Chondrocyte (in vitro differentiated cells): ENCODE measurements at places on chromosomes 4 and X. TPM values are rescaled to one million over a fixed set of nuclear protein-coding genes. Genes with fewer than 3 reads are reported as not detected.
A peak's percentile ranks its signal among the peaks of the same experiment; 100 is the strongest.

Gene FREM3
- total RNA-seq: not detected in 3 replicates

Gene TMEM144
- total RNA-seq: 2.6 to 4.1 TPM (median 3.0 TPM) in 3 replicates

Gene PNMA6F
- total RNA-seq: not detected in 3 replicates

GRCh38 chr4:108140328-108140727 is 28.4 kb downstream of the LEF1 start:
- no peak overlapping the region for H3K4me3 ChIP-seq
- H3K4me1 ChIP-seq: peaks cover 15% of the 10 kb centered on the region
- no peaks in the 10 kb centered on the region for H3K36me3 ChIP-seq
- H3K27me3 ChIP-seq: no peaks in the 10 kb centered on the region

Gene CTSO
- 7.2 to 13.9 TPM (median 7.5 TPM) in 3 replicates for total RNA-seq

DNA sequence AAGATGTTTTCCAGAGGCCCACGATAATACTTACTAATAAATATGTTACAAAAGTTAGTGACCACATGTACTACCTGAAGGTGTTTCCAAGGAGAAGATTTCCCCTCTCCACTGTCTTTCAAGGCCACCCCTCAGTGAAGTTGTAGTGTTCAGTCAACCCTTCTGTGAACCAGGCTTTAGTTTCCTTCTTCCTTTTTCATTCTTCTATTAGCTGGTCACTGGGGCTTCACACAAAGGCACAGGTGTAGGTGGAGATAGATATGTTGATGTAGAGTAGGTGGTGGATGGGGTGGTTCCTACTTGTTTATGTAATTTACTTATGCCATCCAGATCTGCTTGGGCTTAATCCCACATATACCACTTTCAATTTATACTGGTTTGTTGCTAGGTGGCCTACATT is 43.3 kb upstream of the ADAM29 start:
- no peaks in the 10 kb centered on the region for H3K27me3 ChIP-seq
- peaks cover 3% of the 10 kb centered on the region for H3K4me1 ChIP-seq
- H3K36me3 ChIP-seq: no peaks in the 10 kb centered on the region
- no peak overlapping the region for H3K27ac ChIP-seq

Gene AFF2
- 11.8 to 22.4 TPM (median 21.6 TPM) in 3 replicates for total RNA-seq

- peaks cover 40% of the 10 kb centered on the region for H3K27me3 ChIP-seq
- no peak overlapping the region for H3K27ac ChIP-seq
- DNase-seq: no peak
- peaks cover 3% of the 10 kb centered on the region for H3K36me3 ChIP-seq
- H3K4me3 ChIP-seq: no peak overlapping the region
Measured at GRCh38 chr4:37896206-37896860, 5.4 kb downstream of the TBC1D1 start.

DNA sequence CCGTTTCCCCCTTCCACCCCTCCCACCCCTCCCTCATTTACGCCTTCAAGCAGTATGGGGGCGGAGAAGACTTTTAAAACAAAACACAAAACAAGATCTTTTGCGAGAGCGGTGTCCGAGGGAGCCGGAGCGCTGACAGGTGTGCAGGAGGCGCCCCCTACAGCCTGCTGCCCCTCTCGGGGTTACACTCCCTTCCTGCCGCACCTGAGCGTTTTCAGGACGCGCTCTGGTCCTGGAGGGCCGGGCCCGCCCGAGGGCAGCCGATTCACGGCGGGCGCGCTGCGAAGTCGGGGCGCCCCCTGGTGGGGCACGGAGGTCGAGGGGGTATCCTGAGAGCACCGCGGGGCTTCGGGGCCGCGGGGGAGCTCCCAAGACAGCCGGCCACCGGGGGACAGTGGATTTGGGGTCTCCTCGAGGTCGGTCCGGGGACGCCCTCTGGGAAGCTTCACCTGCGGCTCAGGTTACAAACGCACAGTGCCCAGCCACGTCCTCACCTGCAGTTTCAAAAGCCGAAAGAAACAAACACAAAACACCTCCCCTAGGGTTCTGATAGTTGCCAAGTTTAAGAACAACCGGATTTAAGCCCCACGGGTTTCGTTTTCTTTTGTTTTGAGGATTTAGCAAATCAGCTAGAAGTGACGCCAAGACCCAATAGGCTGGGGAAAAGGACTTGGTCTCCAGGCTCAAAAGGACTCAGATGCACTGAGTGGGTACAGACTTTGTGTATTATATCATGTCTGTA is 8.0 kb upstream of the NEUROG2 start:
- peak overlapping the region; percentile 50 for H3K4me3 ChIP-seq
- peaks cover 9% of the 10 kb centered on the region for H3K36me3 ChIP-seq
- peaks cover 15% of the 10 kb centered on the region for H3K4me1 ChIP-seq
- peaks cover 70% of the 10 kb centered on the region for H3K27me3 ChIP-seq
- DNase-seq: no peak

Gene MAGEB2
- total RNA-seq: not detected in 3 replicates

Gene HTN1
- total RNA-seq: not detected in 3 replicates

GRCh38 chr4:105088110-105088879 is 58.4 kb upstream of the TET2 start:
- DNase-seq: no peak
- H3K36me3 ChIP-seq: no peaks in the 10 kb centered on the region
- H3K27ac ChIP-seq: no peak overlapping the region
- H3K4me3 ChIP-seq: no peak overlapping the region

Gene SLC49A3
- 0.85 to 1.3 TPM (median 0.89 TPM) in 3 replicates for total RNA-seq

DNA sequence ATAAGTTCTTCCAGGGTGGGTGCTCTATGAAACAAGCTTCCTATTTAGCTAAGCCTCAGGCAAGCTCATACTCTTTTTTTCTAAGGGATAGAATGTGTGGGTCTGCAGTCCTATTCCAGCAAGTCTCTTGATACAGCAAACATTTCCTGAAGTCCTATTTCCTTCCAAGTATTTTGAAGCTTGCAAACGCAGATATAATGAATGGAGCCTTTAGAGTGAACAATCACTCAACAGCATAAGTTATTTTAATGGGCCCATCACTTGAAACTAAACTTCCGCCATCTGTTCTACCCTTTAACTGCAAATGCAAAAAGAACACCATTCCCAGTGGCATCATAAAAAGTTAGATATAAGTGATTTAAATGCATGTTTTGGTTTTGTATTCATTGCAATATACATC is 108.3 kb upstream of the TAPT1 start:
- no peaks in the 10 kb centered on the region for H3K36me3 ChIP-seq
- H3K27ac ChIP-seq: no peak overlapping the region
- peaks cover 7% of the 10 kb centered on the region for H3K4me1 ChIP-seq
- no peak overlapping the region for H3K4me3 ChIP-seq
- no peak for DNase-seq

Gene H2AZ1
- 157 to 209 TPM (median 198 TPM) in 3 replicates for total RNA-seq

Gene CDKL2
- total RNA-seq: 2.1 to 4.2 TPM (median 2.7 TPM) in 3 replicates

- H3K4me3 ChIP-seq: peak within 1 kb of the TSS; percentile 76
- DNase-seq: peak; percentile 72
- H3K4me1 ChIP-seq: peaks cover 20% of the 10 kb centered on the region
- peaks cover 32% of the 10 kb centered on the region for H3K27me3 ChIP-seq
- H3K36me3 ChIP-seq: no peaks in the 10 kb centered on the region
- peak within 1 kb of the TSS; percentile 53 for H3K27ac ChIP-seq
Measured at GRCh38 chr4:74038425-74039314, at the start of gene CXCL3. TSS of gene CXCL3 (minus strand) at chr4:74038689. CDS start at chr4:74038611, 78 bp downstream.

Gene TRIM75
- not detected in 3 replicates for total RNA-seq

Gene KCND1
- total RNA-seq: 1.4 to 1.7 TPM (median 1.6 TPM) in 3 replicates

Gene NXT2
- 9.5 to 15.8 TPM (median 9.8 TPM) in 3 replicates for total RNA-seq

Gene FAM9B
- not detected in 3 replicates for total RNA-seq

Gene NSUN7
- total RNA-seq: 2.4 to 6.1 TPM (median 5.1 TPM) in 3 replicates

GRCh38 chr4:182272151-182272550 is 28.9 kb downstream of the TENM3 start:
- peaks cover 9% of the 10 kb centered on the region for H3K36me3 ChIP-seq
- no peaks in the 10 kb centered on the region for H3K27me3 ChIP-seq
- no peak overlapping the region for H3K27ac ChIP-seq
- H3K4me1 ChIP-seq: peaks cover 13% of the 10 kb centered on the region
- no peak overlapping the region for H3K4me3 ChIP-seq

Gene SCOC
- 55.0 to 63.8 TPM (median 56.0 TPM) in 3 replicates for total RNA-seq

GRCh38 chr4:31351695-31352094 is 631.5 kb downstream of the PCDH7 start:
- no peak overlapping the region for H3K27ac ChIP-seq
- no peaks in the 10 kb centered on the region for H3K4me1 ChIP-seq
- no peaks in the 10 kb centered on the region for H3K36me3 ChIP-seq
- H3K4me3 ChIP-seq: no peak overlapping the region
- DNase-seq: no peak

Gene SSX2B
- not detected in 3 replicates for total RNA-seq

- DNase-seq: no peak
- H3K27ac ChIP-seq: peak overlapping the region; percentile 23
- H3K4me1 ChIP-seq: peaks cover 14% of the 10 kb centered on the region
- H3K4me3 ChIP-seq: no peak overlapping the region
- H3K27me3 ChIP-seq: peaks cover 14% of the 10 kb centered on the region
Measured at GRCh38 chrX:17826609-17827496, 34.2 kb downstream of the RAI2 start.

- peaks cover 26% of the 10 kb centered on the region for H3K4me1 ChIP-seq
- H3K27ac ChIP-seq: no peak overlapping the region
- H3K36me3 ChIP-seq: no peaks in the 10 kb centered on the region
Measured at GRCh38 chr4:95059663-95060062, 301.9 kb downstream of the BMPR1B start.

DNA sequence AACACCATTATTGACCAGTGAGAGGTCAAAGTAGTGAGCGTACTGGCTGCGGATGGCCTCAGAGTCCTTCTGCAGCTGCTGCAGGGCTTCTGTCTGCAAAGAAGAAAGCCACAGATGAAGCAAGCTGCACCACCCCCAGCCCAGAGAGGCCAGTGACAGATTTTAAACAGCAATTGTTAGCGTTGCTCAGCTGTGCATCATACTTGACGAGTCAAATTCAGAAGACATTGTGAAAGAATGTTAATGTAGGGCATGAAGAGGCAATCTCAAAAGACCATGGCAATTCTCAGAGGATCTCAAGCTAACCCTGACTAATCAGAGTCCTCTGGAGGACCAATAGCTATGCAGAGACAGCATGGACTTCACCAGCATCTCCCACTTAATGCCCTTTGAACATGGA is 16.6 kb downstream of the DKC1 start:
- no peaks in the 10 kb centered on the region for H3K4me1 ChIP-seq
- peaks cover 16% of the 10 kb centered on the region for H3K36me3 ChIP-seq
- no peak overlapping the region for H3K4me3 ChIP-seq
- DNase-seq: no peak

DNA sequence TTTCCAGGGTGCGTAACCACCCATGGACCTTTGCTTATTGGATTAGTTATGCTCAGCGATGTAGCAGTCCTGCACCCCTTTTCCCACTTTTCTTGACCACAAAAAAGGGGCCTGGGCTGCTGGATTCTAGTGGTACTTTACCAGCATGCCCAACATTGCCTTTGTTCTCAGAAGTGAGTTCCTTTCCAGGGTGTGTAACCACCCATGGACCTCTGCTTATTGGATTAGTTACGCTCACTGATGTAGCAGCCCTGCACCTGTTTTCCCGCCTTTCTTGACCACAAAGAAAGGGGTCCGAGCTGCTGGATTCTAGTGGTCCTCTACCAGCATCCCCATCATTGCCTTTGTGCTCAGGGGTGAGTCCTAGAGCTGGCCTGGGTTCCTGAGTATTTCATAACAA is 138.2 kb downstream of the COX18 start:
- no peak for DNase-seq
- no peak overlapping the region for H3K27ac ChIP-seq
- H3K4me1 ChIP-seq: no peaks in the 10 kb centered on the region
- no peaks in the 10 kb centered on the region for H3K36me3 ChIP-seq

GRCh38 chr4:15894921-15895916 is 43.3 kb downstream of the FGFBP1 start:
- no peak overlapping the region for H3K4me3 ChIP-seq
- no peak for DNase-seq
- no peak overlapping the region for H3K27ac ChIP-seq
- no peaks in the 10 kb centered on the region for H3K27me3 ChIP-seq
- H3K4me1 ChIP-seq: peaks cover 36% of the 10 kb centered on the region

Gene ETDA
- total RNA-seq: not detected in 3 replicates

GRCh38 chrX:48667509-48667908 is 16.1 kb upstream of the WAS start:
- peaks cover 3% of the 10 kb centered on the region for H3K4me1 ChIP-seq
- no peaks in the 10 kb centered on the region for H3K36me3 ChIP-seq
- no peak for DNase-seq
- no peak overlapping the region for H3K4me3 ChIP-seq
- no peaks in the 10 kb centered on the region for H3K27me3 ChIP-seq
- H3K27ac ChIP-seq: no peak overlapping the region

DNA sequence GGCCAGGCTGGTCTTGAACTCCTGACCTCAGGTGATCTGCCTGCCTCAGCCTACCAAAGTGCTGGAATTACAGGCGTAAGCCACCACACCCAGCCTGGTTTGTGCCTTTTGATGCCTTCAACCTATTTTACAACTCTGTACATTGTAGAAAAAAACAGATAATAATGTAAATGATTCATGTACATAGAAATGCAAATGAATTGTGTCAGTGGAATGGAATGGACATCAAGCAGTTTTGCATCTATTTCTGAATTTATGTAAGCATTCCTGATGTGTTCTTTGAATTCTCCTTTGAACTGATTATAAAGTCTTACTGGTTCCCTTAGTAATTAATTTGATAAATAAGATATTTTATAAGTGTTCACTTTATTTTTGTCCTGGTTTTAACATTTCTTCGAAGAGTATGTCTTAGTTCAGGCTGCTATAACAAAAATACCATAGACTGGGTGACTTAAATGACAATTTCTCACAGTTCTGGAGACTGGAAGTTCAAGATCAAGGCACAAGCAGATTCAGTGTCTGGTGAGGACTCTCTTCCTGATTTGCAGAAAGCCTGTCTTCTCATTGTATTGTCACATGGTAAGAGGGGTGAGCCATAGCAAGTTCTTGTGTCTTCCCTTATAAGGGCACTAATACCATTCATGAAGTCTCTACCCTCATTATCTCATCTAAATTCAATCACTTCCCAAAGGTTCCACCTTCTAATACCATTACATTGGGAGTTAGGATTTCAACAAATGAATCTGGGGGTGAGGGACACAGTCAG is 162.2 kb upstream of the S100G start:
- no peaks in the 10 kb centered on the region for H3K27me3 ChIP-seq
- no peak overlapping the region for H3K27ac ChIP-seq
- H3K4me3 ChIP-seq: no peak overlapping the region
- peaks cover 43% of the 10 kb centered on the region for H3K4me1 ChIP-seq

GRCh38 chr4:72587334-72587733 is 18.3 kb upstream of the ADAMTS3 start:
- H3K36me3 ChIP-seq: no peaks in the 10 kb centered on the region
- DNase-seq: no peak
- no peak overlapping the region for H3K27ac ChIP-seq
- H3K4me3 ChIP-seq: no peak overlapping the region
- H3K27me3 ChIP-seq: peaks cover 18% of the 10 kb centered on the region

Gene PSMD10
- total RNA-seq: 60.5 to 84.8 TPM (median 66.1 TPM) in 3 replicates

DNA sequence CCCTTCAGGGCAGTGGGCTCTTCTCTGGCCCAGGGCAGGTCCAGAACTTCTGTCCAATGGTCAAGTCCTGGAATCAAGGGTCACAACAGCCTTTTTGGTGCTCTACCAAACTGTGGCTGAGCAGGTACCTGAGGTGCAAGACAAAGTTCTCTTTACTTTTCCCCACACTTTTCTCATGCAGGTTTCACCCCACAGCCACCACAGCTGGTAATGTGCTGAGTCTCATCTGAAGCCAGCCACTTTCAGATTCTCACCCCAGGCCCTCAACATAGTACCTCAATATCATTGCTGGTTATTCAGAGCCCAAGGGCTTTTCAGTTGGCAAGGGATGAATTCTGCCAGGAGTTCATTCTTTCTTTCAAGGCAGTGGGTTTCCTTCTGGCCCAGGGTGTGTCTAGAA is 426.0 kb downstream of the TECRL start:
- H3K4me3 ChIP-seq: no peak overlapping the region
- peaks cover 4% of the 10 kb centered on the region for H3K27me3 ChIP-seq
- DNase-seq: no peak
- H3K36me3 ChIP-seq: no peaks in the 10 kb centered on the region
- no peaks in the 10 kb centered on the region for H3K4me1 ChIP-seq
- H3K27ac ChIP-seq: no peak overlapping the region

GRCh38 chr4:121633653-121634052 is 63.1 kb downstream of the ANXA5 start:
- DNase-seq: no peak
- H3K27me3 ChIP-seq: peaks cover 2% of the 10 kb centered on the region
- H3K4me1 ChIP-seq: no peaks in the 10 kb centered on the region
- H3K36me3 ChIP-seq: no peaks in the 10 kb centered on the region

Gene STARD8
- 0.31 to 0.49 TPM (median 0.37 TPM) in 3 replicates for total RNA-seq
